AG04449 (cell line): ENCODE measurements at places on chromosomes 2 and 18.

DNA sequence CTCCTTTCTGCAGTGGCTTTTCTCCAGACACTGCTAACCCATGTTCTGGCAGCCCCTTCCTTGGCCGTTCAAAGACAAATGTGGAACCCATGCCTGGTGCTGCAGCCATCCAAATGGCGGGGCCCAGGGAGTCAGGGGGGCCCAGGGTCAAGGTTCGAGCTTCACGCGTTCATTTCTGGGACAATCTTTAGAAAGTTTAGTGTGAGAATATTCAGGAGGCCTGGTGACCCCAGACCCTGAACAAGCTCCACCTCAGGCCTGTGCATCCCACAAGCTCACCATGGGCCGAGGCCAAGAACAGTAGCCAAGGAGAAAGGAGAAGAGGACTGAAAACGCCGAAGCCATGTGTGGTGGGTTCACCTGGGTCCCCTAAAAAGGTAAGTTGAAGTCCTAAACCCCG, 54.4 kb downstream of the ANKMY1 start:
- DNase-seq = no peak

DNA sequence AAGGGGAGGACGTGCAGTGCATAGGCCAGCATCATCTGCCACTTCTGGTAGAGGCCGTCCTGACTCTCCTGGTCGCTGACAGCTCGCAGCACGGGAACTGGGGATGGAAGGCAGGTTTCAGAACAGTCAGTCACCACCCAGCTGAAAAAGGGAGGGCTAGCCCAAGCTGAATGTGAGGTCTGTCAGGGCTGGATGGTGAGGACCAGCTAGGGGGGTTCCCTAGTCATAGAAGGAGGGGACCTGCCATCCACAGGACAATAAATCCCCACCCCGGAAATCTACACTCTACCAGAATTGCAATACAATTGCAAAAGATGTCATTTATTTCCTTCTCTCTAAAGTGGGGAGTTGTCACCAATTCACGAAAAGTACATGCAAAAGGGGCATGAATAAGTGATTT, 15.8 kb downstream of the ABCG5 start:
- no peak for DNase-seq

- DNase-seq = no peak
Observed at GRCh38 chr2:11093467-11093866, 61.8 kb upstream of the SLC66A3 start.

DNA sequence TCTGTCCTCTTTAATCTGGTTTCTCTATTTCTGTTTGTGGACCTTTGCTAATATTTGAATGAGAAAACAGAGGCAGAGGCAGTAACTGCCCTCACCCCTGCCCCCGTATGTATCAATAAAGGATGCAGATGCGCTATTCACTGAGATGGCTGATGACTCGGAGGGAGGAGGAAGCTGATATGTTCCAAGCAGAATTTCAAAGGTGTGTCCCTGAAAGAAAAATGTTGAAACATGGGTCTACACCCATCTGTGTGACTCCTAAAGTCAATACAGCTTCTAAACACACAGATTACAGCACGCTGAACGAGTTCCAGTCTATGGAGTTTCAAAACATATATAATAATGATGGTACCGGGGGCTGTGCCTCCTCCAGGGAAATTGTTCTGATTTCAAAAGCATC, 38.8 kb downstream of the EPHA4 start:
- DNase-seq = no peak

DNA sequence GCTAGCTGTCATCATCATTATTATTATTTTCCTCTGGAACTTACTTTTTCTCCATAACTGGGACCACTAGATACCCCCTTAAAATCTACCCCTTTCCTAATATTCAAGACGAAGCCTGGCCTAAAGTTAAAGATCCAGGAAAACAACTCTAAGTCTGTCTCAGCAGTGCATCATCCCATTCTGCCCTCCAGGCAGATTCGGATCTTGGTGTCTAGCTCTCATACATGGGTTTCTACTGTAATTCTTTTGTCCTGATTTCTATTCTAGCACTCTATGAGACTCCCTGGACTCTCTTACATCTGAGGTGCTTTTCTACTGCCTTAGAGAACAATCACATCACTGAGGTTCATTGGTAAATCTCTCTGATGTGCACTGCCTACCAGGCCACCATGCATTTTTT, 35.5 kb downstream of the MAP2 start:
- DNase-seq = no peak

- DNase-seq = no peak
Observed at GRCh38 chr18:48814490-48815178, 136.1 kb downstream of the SMAD7 start.

DNA sequence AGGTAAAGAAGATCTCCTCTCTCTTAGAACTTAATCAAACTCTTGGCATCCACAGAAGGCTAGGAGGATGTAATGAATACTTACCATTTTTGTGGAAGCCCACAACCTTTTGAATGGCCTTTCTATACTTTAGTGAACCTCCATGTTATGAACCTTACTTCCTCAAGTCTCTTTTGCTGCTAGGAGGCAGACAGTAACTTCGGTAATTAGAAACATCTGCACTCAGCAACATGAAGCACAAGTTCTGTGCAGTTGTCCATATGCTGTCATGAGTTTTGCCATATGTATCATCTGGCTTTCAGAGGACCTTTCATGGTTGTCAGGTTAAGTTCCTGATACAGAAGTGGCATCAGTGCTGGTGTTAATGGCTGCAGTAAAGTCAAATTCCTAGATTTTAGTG, 50.4 kb downstream of the PDK1 start:
- peak; percentile 21 for DNase-seq

GRCh38 chr2:112033600-112033999, 21.5 kb upstream of the TMEM87B start:
- DNase-seq = no peak

DNA sequence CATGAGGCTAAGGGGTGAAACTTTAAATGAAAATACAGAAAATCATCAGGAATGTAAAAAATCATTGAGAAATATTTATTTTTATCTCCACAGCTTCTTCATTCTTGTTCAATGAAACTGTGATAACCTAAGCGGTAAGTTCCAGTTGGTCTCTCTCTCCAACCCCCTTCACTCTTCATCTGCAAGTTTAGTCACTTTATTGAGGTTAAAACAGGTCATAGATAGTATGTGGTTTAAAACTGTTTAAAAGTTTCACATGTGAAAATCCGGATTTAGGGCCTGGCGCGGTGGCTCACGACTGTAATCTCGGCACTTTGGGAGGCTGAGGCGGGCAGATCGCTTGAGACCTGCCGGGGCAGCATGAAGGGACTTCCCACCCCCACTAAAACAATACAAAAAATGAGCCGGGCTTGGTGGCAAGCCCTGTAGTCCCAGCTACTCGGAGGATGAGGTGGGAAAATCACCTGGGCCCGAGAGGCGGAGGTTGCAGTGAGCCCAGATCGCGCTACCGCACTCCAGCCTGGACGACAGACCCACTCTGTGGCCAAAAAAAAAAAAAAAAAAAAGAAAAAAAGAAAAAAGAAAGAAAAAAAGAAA, 1.6 kb upstream of the PHLPP1 start:
- DNase-seq = no peak

- DNase-seq = no peak
Observed at GRCh38 chr2:157075924-157076323, 181.6 kb upstream of the GALNT5 start.

- DNase-seq = no peak
Observed at GRCh38 chr2:128538396-128538795, 219.7 kb upstream of the HS6ST1 start.

DNA sequence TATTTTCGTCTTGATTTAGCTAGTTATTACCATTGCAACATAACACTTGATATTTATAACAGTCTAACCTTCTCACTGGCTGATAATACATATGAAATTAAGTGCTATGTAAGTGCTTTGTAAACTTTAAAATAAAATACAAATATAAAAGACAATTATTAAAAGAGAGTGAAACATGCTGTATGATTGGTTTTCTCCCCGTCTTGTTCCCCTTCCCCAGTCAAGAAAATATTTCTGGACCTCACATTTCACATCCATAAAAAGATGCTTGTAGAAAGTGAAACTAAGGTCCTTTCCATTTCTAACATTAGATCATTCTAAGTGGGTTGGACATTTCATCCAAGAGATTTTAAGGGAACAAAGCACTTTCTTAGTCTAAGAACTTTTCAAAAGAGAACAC, 310.2 kb upstream of the LRATD1 start:
- DNase-seq = no peak

GRCh38 chr2:170340693-170341068, 162.7 kb downstream of the MYO3B start:
- DNase-seq = no peak

DNA sequence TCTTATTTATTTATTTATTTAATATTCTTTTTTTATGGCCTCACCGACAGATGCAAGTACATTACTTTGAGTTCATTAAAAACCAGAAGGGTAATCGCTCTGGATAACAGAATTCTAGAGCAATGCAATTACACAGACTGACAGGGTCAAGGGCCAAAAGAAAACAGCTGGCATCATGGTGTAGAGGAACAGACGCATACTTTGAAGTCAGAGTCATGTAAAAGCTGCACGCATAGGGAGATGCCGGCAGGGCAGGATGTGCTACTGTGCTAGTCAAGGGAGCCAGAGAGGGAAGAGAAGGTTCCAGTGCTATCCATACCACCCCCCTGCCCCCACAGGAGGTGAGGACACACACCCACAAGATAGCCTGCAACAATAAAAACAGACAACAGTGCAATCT, 115.2 kb upstream of the TFCP2L1 start:
- peak; percentile 31 for DNase-seq

GRCh38 chr2:54073796-54074195, 41.6 kb upstream of the ACYP2 start:
- no peak for DNase-seq

DNA sequence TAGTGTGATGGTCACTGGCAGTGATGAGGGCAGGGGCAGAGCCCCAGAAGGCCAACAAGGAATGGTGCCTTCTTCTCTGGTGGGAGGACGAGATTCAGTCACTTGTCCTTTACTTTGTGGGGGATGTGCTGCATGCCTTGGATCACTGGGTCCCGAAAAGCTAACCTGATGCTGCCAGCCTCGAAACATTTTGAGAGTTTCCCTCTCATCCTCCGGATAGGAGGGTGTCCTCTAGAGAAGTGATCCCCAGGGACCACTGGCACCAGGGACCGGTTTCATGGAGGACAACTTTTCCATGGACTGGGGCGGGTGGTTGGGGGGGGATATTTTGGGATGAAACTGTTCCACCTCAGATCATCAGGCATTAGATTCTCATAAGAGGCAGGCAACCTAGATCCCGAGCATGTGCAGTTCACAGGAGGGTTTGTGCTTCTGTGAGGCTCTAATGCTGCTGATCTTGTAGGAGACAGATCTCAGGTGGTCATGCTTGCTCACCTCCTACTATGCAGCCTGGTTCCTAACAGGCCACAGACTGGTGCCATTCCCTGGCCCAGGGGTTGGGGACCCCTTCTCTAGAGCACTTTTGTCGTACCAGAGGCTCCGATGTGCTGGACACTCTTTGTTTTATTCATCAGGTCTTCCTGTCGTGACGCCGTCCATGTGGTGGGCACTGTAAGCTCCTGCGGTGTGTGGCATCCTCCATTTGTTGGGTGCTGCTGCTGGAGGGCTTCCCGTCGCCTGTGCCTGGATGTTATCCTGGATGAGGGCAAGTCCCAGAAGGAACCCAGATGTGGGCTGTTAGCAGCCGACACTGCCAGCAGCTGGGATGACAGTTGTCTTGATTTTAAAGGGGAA, 68.5 kb upstream of the HDAC4 start:
- no peak for DNase-seq

DNA sequence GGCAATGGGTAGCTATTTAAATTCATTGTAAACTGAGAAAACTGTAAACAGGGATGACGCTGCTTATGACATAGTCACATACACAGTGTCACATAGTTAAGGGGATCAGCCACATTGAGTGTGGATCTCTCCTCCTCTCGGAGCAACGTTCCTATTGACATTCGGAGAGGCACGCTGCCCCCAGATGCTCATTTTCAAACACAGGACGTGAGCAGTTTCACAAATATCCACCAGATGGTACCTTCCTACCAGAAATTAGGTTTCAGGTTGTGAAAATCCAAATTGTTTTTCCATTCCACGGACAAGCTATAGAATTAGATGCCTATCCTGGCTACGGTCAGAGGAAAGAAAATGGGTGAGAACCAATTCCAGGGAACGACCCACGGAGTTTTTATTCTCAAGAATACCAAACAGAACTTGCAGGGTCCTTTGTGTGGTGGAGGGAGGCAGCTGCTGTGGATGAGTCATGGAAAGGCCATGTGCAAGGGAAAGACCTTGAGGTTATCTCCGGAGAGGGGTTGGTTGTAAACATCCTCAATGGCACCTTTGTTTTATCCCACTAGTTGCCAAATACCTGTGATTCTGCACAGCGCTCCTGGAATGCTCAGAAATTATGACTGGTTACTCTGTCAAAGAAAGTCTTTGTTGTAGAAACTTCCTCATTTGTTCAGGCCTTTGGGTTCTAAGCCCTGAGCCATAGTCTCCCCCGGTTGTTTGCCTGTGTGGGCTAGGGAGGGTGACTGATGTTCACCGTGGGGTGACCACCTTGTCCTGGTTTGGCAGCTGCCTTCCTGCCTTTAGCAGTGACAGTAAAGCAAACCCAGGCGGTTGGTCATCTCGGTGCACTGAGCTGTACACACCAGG, 88.0 kb downstream of the ACTR3 start:
- DNase-seq = no peak

- DNase-seq = no peak
Observed at GRCh38 chr2:241534701-241535375, 23.7 kb upstream of the BOK start.

- no peak for DNase-seq
Observed at GRCh38 chr2:164624316-164624715, 3.0 kb upstream of the GRB14 start.

GRCh38 chr2:138101718-138102117, 137.4 kb downstream of the HNMT start:
- DNase-seq = no peak

DNA sequence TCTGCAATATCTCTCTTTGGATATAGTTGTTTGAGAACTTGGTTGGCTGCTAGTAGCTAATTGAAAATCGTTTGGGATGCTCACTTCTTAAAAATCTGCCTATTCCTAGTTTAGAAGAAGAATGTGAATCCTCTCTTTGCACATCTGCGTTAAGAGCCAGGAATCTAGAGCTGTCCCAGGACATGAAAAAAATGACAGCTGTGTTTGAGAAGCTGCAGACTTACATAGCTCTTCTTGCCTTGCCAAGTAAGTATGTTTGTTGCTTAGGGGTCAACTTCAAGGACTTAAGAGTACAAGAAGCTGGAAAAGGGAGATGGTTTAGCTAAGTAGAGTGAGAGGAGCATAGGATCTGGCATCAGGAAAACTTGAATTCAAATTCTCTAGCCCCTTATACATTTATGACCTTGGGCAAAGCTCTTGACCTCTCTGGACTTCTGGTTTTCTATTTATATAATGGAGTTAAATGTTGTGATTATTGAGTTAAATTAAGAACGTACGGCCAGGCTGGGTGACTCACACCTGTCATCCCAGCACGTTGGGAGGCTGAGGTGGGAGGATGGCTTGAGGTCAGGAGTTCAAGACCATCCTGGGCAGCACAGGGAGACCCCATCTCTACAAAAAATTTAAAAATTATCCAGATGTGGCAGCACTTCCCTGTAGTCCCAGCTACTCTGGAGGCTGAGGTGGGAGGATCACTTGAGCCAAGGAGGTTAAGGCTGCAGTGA, 55.2 kb upstream of the STON1 start:
- DNase-seq = no peak
